ENCODE measurements at places on chromosomes 4 and X.

- DNase-seq = no peak
These were observed 444.7 kb downstream of the IQCM start for GRCh38 chr4:149370785-149371420.

GRCh38 chr4:108042927-108043326 lies 53.2 kb downstream of the HADH start:
- DNase-seq = no peak

- no peak for DNase-seq
These were observed 2.1 kb downstream of the BRWD3 start for GRCh38 chrX:80807606-80807991.

GRCh38 chrX:150038986-150039599 lies 100.8 kb upstream of the EOLA2 start:
- no peak for DNase-seq

- no peak for DNase-seq
These were observed 49.5 kb upstream of the GC start for GRCh38 chr4:71833232-71833900.
